ENCODE measurements at places on chromosomes 4 and X.

GRCh38 chr4:150302553-150302952 is 224.3 kb downstream of the DCLK2 start:
- peak; percentile 93 for DNase-seq

- no peak for DNase-seq
Observed at GRCh38 chr4:72390409-72390808, 178.6 kb downstream of the ADAMTS3 start.

- DNase-seq, result peak; percentile 85
Observed at GRCh38 chr4:3440979-3441500, 728 bp upstream of the HGFAC start.

DNA sequence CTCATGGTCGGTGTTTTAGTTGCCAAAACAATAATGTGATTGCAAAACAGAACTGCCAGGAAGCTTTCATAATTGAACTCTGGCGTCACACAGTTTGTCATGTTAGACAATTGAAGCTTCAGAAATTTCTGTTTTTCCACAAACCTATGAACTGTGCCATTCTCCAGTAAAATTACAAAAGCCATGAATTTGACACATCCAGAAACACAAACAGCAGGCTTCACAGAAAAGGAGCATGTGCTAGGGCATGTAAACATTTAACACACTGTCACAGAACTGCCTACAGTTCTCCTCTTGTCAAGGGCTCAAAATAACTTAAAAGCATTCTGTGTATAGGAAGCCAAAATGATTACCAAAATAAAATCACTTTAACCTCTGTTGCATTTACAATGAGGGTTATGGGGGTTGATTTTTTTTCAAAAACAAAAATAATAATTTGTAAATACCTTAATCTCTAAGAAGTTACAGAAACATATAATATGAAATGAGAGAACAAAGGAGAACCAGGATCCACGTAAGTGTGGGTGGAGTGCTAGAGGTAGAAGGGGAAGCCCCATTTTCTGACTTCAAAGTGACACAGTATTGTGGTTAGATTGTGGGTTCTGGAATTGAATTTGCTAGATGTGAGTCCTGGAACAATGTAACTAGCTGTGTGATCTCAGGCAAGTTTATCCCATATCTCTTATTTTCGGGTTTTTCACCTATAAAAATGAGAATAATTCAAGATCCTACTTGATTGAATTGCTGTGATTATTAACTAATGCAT is 295.0 kb downstream of the CENPC start:
- peak; percentile 4 for DNase-seq

DNA sequence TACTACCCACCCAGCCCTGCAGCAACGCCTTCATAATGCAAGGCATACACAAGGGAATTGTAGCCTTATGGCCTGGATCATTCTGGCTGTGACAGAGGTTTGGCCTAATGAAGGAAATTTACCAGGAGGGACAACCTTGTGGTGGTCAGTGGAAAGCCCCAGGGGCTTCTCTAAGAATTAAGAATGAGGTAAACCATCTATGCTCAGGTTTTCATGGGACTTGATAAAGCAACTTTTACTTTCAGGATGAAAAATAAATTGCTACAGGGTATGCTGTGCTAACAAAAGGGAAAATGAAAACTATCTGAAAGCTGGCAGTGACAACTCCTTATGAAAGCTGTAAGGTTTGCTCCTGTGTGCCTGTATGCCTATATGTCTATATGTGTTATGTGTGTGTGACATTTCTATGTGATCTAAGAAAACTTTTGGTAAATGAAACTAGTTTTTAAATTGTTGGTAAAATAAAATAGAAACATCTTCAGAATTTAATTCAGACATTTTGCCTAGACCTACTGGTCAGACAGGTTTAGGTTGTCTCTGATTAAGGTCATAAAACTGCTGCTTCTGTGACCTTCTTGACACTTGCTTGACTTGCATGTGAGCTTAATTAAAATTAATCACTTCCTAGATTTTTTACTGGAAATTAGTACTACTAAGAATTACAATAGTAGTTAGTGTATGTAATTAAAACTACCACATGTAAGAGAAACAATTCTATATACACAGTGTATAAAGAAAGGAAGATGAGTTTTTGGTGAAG is 19.9 kb upstream of the TXK start:
- no peak for DNase-seq

DNA sequence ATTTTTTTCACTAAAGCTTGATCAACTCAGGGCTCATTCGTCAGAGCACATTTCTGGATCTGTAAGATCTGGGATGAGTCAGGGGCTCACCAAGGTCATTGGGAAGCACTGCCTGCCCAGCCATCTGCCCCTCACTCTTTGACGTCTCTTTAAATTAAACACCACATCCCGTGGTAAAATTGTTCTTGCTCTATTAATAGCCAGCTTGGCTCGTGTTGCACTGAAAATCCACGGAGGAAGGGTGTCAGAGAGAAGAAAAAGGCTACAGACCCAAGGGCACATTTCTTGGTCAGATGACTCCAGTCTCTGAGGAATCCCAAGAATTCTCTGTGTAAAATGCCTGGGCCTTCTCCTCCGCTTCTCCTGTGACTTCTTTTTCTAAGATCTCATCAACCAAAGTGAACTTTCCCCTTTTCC is 45.7 kb upstream of the GATB start:
- DNase-seq, result peak; percentile 95

DNA sequence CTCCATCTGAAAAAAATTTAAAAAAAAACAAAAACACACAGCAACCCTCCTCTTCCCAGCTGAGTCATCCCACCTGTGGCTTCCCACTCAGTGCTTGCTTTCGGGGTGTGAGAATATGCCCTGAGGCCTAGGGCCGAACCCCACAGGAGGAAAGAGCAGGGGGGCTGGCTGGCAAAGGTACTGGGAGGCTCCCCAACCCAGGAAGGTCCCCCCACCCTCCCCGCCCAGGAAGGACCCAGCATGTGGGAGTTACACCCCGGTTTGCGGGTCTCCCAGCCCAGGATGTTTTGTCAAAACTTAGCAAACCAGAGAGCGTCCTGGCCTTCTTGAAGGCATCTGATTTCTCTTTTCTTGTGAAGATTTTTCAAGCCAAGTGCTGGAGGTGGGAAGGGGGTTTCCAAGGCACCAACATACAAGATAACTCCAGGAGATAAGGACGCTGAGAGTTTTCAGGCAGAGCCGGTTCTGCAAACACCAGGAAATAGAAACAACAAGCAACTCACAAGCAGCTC is 25.7 kb upstream of the CSF2RA start:
- peak; percentile 67 for DNase-seq

DNA sequence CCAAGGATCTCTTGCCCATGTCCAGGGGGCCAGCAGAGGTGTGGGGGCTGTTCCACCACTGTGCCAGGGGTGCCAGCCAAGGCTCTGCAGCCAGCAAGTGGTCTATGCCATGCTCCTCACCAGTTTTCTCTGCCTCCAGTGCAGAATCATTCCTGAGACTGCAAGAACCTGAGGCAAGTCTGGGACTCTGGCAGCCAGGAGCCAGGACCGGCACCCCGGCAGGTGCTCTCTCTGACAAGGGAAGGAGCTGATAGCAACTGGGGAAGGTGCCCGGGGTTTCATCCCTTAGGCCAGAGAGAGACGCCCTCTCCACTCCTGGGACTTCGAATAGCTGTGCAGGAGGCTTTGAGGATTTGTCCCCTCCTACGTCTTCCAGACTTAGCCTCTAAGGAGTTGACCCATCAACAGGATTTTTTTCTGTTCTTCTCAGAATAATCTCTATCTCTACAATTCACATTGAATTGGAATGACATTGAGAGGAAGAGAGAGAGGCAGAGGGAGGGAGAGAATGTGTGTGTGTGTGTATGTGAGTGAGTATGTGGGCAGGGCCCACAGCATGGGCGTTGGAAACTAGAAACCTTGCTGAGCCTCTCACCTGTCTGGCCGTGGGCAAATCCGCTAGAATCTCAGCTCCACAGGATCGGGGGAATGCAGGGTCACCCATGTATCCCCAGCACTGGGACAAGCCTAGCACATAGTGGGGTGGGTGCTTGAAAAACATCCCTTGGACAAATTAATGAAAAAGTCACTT is 74.5 kb upstream of the AFAP1 start:
- DNase-seq, result no peak

DNA sequence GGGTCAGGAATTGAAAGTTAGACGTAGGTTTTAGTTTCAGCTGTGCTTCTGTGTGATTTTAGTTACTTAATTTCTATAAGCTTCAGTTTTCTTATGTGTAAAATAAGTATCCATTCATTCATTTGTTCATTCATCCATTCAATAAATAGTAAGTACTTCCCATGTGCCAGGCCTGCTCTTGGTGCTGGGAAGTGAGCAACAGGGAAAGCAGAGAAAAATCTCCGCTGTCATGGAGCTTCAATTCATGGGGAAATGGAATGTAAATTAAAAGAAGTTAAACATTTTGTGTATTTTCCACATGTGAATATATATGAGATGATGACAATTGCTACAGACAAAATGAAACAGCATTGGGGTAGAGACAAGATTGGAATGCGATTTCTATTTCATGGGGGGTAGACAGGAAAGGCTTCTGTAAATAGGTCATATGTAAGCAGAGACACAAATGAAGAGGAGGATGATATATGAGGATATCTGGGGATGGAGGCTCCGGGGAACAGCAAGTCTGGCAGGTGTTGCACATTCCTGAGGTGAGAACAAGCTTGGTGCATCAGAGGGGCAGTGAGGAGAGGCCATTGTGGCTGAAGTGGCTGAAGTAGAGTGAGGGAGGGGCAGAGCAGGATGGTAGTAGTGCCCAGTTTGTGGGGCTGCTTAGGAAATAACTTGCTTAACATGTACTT is 66.2 kb downstream of the FHIP1A start:
- no peak for DNase-seq

DNA sequence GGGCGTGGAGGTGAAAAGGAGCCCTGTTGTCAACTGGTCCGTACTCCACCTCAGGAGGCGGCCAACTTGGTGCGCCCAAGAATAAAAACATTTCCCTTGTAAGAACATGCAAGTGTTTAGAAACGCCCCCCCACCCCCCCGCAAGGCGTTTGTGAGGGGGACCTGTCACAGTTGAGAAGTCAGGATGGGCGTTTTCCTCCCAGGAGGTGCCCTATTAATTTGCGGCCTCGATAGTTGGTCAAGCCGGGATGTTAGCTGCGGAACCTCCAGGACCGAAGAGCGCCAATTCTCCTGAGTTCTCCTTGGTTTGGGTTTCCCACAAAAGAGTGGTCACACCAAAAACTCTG is 651 bp upstream of the SAP30 start:
- DNase-seq, result no peak

DNA sequence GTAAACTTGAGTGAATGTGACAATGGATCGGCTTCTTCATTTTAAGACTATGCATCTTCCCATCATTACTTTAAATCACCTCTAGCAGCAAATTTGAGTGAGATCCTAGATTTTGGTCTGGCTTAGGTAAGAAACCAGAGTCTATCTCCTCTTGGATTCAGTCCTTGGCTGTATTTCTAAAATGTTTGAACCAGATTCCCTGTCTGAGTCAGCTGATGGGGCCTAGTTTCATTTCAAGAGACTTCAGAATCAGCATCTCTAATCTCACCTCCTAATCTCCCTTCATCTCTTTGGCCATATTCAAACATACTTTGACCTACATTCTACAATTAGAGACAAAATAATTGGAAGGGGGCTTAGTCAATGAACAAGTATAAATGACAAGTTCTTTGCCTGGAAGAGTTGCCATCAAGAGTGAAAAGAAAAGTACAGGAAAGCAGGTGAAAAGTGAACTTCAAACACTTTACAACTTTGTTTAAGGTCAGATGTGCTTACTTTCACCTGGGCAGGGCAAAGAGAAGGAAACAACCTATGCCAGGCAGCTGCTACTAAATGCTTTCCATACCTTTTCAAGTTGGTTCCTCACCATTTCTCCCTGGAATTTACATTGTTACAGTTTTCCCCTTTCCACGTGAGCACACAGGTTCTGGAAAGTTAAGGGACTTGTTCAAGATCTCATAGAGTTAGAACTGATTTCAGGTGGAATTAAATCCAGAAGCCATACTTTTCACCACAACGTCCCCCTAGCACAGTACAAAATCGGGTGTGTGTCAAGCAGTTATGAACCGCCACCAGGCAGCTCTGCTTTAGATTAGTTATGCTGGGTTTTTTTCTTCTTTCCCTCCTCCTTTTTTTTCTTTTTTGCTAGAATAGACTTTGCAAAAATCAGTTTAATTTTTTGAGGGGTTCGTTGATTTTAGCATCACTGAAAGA is 30.7 kb upstream of the PITX2 start:
- DNase-seq, result no peak

GRCh38 chr4:163063891-163064290 is 102.8 kb downstream of the NAF1 start:
- DNase-seq, result peak; percentile 95

DNA sequence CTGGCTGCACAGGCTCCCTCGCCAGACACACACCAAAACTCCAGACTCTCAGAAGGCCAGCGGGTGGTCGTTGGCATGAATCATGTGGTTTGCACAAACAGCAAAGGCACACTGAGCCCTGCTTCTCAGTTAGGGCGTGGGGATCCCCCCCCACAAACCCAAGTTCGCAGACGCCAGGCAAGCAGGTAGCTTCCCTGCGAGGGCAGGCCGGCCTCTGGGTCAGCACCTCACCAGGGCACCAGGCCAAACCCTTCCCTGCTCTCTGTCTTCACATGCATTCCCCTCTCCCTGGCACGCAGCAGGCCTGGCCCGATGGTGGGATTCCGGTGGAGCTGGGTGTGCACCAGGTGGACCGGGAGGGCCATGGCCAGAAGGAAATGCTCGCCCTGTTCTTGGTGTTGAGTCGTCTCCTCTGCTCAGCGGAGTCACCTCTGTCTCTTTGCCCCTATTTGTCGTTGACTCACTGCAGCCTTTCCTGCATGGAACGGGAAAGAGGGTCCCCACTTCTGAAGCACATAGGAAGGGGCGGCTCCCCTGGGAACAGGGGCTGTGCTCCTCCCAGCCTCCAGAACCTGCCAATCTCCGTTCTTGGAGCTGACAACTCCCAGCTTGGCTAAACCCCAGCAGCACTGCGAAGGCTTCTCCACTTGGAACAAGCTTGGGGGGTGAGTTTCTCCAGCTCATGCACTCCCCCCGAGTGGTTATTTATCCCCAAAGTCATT is 51.4 kb downstream of the SORCS2 start:
- DNase-seq, result no peak

- DNase-seq, result peak; percentile 47
Observed at GRCh38 chr4:143667461-143667860, 33.0 kb downstream of the FREM3 start.

DNA sequence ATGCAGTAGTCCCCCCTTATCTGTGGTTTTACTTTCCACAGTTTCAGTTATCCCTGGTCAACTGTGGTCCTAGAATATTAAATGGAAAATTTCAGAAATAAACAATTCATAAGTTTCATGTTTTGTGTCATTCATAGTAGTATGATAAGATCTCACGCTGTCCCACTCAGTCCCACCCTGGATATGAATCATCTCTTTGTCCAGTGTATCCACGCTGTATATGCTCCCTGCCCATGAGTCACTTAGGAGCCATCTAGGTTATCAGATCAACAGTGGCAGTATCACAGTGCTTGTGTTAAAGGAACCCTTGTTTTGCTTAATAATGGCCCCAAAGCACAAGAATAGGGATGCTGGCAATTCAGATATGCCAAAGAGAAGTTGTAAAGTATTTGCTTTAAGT is 16.2 kb upstream of the SYTL4 start:
- DNase-seq, result peak; percentile 82

GRCh38 chr4:5755679-5756078 is 44.7 kb downstream of the EVC start:
- no peak for DNase-seq

GRCh38 chr4:147877308-147877771 is 145.5 kb downstream of the ARHGAP10 start:
- no peak for DNase-seq

Measured in M059J (cell line).